Endothelial cell (in vitro differentiated cells): ENCODE measurements at places on chromosomes 11 and 22.
A peak's percentile ranks its signal among the peaks of the same experiment; 100 is the strongest.

GRCh38 chr11:27022659-27023251 lies 17.9 kb upstream of the BBOX1 start:
- no peak for DNase-seq

GRCh38 chr11:67416416-67417335 lies 1.2 kb downstream of the CARNS1 start:
- DNase-seq = no peak

DNA sequence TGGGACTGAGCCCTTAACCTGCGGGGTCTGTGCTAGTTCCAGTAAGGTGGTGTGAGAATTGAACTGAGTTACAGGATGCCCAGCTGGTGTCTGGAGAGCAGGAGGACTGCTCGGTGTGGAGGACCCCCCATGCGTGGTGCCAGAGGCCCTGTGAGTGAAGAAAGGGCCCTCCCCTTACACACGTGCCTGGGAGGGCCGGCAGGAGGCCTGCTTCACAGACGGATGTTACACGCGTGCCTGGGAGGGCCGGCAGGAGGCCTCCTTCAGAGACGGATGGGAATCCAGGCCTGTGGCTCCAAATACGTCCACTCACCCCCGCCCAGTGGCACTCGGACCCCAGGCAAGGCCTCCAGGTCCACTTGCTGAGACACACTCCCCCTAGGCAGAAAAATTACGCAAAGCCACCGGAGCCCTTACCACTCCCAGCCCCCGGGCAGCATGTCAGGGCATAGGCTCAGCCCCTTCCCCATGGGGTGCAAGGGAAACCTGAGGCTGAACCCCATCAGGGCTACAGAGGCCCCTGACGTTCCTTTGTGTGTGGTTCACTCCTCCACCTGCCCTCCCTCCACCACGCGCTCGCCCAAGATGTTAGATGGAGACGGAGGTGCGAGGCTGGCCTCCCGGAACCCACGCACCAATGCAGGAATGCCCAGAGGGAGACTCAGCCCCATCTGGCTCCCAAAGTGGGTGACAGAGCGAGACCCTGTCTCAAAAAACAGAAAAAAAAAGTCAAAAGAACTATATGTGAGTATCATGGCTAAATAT lies 227.8 kb downstream of the BRD1 start:
- DNase-seq = no peak

DNA sequence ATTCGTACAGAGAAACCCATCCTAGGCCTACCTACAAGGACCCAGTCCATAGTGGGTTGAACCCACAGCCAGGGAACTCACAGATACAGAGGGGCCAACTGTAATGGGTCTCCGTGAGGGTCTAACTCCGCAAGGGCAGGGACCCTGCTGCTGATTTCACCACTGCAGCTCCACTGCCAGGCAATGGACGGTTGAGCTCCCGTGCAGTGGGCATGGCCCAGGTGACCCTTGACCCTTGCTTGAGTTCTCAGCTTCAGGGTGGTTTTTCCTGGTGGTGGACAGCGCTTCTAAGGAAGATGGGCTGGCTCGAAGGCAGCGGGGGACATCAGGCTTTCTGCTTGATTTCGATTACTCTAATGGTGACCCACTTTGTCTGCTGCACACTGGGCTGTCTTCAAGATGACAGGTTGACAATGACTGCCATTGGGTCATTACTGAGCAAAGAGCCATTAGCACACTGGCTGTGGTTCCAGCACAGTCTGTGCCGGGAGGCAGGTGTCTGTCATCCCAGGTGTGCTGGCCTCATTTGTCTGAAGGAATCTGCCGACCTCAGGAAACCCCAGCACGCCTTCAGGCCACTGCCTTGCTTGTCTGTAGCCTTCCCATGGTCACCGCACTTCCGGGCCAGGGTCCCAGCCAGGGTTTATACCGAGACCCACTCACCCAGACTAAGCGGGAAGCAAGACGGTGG lies 3.7 kb upstream of the GAL start:
- no peak for DNase-seq

- no peak for DNase-seq
Measured at GRCh38 chr11:57779276-57779675, 17.7 kb downstream of the CTNND1 start.

DNA sequence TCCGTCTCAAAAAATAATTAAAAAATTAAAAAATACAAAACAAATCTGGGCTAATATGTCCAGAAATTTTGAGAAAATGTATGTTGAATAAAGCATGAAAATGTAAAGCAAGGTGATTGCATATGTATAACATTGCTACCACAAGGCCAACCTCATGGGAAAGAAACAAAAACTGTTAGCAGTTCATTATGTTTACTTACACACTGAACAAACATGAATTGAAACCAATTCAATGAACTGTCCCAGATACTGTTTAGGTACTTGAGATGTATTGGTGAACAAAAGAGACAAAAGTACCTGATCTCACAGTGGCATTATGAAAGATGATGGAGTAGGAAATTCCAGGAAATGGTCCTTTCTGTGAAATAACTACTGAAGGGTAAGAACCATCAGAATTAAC lies 43.8 kb upstream of the IGLL5 start:
- no peak for DNase-seq

GRCh38 chr11:11641581-11641980 lies 19.8 kb upstream of the GALNT18 start:
- DNase-seq = no peak

DNA sequence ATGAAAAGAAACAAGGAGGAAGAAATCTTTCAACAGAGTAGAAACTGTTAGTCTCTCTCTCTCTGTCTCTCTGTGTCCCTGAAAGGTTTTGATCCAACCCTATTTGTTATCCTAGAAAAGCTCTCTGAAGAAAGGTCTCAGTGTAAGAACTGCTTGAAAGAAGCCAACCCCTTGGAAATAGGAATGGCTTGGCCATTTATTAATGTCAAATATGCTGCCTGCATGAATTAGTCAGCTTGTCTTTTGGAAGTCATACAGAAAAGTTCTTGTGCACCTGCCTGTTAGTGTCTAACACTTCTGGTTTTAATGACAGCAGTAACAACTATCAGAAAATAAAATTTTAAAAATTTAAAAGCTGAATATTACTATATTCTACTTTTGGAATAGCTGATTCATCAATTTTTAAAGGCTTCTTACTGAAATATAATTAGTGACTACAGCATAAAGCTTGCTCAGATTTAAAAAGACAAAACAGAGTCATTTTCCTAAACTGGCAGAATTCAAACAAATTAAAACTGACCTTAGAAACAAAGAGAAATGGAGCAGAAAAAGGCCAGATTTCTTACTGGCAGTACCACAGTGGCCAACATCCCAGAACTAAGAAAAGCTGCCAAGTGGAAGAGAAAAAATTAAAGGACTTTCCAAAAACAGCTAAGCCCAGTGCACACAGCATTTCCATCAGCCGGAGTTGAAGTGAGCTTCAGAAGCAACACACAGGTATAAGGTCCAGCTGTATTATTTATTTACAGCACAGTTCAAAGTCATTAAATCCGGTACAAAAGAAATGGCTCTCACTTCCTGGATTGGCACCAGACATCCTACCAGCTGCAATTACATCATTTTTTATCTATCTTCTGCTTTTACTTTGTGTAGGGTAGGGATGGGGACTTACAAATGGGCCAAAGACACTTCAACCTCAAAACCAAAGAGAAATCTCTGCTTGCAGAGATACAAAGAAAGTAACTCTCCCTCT lies 76.3 kb downstream of the PRCP start:
- no peak for DNase-seq

- no peak for DNase-seq
Measured at GRCh38 chr22:35032571-35032970, 33.4 kb upstream of the ISX start.

DNA sequence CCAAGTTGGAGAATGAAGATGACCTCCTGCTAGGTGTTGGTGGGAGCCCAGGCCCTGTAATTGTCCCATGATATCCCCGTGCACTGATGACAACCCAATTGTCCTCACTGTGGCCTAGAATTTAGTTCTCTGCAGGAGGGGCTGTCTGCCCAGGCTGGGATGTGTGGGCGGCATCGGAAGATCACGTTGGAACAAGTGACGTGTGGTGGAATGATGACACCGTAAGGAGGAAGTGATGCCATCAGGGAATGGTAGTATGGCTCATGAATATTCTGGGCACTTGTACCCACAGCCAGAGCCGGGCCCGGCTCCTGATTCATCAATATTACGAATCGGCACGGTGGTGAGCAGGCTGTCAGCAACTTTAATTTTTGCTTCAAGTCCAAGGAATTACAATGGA lies 111.6 kb downstream of the MIAT start:
- DNase-seq = no peak

- no peak for DNase-seq
Measured at GRCh38 chr11:8691601-8692000, 9.0 kb downstream of the RPL27A start.

GRCh38 chr22:49369726-49370626 lies 457.7 kb downstream of the BRD1 start:
- DNase-seq = peak; percentile 1

GRCh38 chr11:23124996-23125395 lies 264.7 kb upstream of the CCDC179 start:
- DNase-seq = no peak

GRCh38 chr11:4203603-4204360 lies 109.2 kb downstream of the RRM1 start:
- no peak for DNase-seq

DNA sequence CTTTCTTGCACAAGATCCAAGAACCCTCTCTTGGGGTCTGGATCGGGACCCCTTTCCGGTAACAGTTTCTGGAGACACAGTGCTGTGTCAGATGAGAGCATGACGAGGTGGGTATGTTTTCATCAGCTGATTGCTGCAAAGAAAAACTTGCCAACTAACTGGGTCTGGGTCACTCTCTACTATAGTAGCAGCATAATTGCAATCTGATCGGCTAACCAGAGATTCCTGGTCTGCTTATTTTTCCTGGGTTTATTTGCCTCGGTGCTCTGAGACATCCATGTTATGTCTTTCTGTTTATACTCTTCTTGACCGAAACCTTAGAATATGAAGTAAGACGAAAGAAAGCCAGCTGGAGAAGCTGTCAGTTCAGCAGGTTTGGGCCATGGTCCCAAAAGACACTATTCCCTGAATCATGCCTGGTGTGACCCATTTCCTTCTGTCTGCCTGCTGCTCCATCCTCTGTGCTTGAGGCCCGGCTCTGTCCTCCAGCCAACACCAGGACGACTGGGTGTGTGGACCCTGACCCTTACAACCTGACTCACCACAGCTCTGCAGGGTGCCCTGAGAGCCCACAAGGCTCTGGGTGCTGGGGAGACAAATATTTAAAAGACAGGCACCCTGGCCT lies 24.1 kb upstream of the CLMP start:
- no peak for DNase-seq

DNA sequence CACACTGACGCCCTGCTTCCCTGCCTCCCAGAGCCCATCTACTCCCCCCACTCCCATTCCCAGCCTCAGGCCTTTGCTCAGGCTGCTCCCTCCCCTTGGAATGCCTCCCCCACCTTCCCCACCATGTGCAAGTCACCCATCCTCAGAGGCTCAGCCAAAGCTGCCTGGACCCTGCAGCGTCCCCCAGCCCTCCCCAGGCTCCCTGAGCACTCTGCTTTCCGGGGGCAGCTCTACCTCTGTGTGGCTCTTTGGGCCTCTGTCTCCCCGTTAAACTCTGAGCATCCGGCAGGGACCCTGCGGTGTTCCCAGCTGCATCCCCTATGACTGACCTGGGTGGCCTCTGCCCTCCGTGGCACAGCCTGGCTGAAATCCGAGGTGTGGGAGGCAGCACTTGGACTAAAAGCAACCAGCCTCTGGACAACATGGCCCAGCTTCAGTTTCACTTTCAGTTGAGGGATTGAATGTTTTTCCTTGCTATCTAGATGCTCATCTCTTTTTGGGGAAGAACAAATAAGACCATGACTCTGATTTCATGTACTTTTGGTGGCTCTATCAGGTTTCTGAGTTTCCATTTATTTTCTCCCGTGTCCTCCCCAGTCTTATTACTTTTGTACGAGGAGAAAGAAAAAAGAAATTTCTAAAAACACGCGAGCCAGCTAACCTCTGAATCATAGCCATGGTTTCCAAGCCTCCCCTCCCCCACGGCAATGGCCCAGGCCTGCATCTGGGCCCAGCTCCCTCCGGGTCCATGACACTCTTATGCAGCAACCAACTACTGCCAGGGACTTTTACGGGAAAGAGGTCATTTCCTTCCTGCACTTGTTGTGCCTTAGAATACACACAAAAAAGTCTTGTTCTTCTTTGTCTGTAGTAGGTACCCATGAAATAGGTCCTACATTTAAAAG lies 3.8 kb downstream of the APOL3 start:
- DNase-seq = peak; percentile 74

GRCh38 chr11:59804061-59804460 lies 6.5 kb downstream of the MRPL16 start:
- DNase-seq = no peak

DNA sequence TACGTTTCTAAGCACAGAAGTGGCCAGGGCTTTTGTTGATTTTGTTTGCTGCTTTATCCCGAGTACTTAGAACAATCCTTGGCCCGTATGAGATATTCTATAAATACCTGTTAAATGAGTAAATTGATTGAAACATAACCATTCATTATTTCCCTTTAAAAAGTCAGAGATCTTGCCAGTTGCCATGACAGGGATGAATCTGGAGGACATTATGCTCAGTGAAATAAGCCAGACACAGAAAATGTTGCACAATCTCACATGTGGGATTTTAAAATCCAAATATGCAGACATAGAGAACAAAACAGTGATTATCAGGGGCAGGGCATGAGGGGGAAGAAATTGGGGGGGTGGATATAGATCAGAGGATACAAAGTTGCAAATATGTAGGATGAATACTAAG lies 1240.1 kb downstream of the LRRC4C start:
- no peak for DNase-seq

DNA sequence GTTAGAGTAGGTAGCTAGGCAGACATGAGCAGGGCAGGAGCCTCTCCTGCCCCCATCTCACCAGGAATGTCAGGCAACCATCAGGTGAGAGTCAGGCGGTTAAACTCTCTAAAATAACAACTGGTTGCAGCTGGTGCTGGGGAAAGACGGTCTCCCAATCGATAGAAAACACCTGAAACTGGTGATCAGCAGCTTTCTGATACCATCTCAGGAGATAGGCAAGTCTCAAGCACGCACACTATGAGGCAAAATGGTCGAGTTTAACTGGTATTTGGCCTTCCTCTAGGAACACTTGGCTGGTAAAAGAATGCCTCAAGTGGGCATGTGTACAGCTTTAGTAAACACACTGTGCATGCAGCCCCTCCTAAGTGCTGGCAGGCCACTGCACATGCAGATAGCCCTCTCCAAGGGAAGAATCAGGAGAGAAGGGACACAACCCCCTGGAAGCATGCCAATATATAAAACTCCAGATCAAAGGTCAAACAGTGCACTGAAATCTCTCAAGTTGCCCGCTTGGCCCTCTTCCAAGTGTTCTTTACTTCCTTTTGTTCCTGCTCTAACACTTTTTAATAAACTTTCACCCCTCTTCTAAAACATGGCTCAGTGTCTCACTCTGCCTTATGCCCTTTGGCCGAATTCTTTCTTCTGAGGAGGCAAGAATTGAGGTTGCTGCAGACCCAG lies 88.7 kb downstream of the USP35 start:
- no peak for DNase-seq
